Activated T-helper 1 cell treated with anti-CD3 and anti-CD28 coated beads, Interleukin-12 subunit alpha, Interleukin-12 subunit beta, Interleukin-2, Interleukin-4 antibody, amounts not matched to agents 30 ng/mL and 10 ng/mL and 1 ng/mL, durations not matched to agents 14 hours and 24 hours and 36 hours (primary cell): ENCODE measurements at places on chromosomes 7 and 10. TPM values are rescaled to one million over a fixed set of nuclear protein-coding genes. Genes with fewer than 3 reads are reported as not detected.

DNA sequence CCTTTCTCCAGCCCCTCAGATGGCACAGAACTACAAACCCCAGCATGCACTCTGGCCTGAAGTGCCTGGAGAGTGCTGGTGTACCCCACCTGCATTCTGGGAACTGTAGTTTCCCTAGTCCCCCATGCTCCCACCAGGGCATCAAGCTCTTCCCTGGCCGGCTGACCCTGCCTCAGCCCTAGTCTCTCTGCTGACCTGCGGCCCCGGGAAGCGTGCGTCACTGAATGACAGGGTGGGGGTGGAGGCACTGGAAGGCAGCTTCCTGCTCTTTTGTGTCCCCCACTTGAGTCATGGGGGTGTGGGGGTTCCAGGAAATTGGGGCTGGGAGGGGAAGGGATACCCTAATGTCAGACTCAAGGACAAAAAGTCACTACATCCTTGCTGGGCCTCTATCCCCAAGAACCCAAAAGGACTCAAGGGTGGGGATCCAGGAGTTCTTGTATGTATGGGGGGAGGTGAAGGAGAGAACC is 2.1 kb downstream of the NOS3 start:
- peaks cover 18% of the 10 kb centered on the region for H3K4me1 ChIP-seq
- peaks cover 10% of the 10 kb centered on the region for H3K27me3 ChIP-seq
- no peak overlapping the region for H3K27ac ChIP-seq
- DNase-seq = no peak

The COMTD1 gene
- 36.4 and 36.9 TPM in 2 replicates for total RNA-seq

The AMPH gene
- total RNA-seq = not detected in 2 replicates

DNA sequence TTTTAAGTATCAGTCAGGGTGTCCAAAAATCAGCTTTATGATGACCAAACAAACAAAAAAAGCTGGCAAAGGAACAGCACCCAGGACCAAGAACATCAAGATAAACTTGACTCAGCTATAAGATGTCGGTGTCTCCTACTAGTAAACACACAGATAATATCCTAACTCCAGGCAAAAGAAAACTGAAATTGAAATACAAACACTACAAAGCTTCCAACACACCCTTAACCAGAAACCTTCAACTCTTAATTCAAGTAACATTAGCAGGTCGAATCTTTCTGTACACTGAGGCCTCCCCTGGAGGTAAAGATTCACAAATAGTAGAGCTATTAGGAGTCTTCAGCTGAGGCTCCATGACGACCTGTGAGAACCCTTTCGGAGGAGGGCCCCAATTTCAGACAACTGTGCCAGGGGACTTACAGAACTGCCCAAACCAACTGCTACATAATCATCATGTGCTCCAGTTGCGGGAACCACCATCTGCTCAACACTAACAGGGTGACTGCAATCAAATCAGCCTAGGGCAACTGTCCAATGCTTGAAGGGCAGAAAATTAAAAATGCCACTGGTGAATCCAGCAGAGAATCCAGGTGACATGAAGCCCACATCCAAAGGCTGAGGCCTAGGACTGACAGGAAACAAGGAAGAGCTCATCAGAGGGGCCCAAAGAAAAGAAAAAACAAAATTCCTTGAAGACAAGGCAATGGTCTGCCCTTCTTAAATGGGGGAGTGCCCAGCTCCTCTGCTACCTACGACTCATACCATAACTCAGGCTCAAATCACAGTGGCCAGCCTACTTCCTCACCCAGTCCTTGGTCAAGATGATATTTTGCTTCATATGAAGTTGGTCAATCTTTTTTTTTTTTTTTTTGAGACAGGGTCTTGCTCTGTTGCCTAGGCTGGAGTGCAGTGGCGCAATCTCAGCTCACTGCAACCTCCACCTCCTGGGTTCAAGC is 20.0 kb downstream of the XPNPEP1 start:
- no peak for DNase-seq
- H3K4me1 ChIP-seq = peaks cover 73% of the 10 kb centered on the region
- no peaks in the 10 kb centered on the region for H3K27me3 ChIP-seq

The AGBL3 gene
- total RNA-seq = 1.5 and 1.9 TPM in 2 replicates

DNA sequence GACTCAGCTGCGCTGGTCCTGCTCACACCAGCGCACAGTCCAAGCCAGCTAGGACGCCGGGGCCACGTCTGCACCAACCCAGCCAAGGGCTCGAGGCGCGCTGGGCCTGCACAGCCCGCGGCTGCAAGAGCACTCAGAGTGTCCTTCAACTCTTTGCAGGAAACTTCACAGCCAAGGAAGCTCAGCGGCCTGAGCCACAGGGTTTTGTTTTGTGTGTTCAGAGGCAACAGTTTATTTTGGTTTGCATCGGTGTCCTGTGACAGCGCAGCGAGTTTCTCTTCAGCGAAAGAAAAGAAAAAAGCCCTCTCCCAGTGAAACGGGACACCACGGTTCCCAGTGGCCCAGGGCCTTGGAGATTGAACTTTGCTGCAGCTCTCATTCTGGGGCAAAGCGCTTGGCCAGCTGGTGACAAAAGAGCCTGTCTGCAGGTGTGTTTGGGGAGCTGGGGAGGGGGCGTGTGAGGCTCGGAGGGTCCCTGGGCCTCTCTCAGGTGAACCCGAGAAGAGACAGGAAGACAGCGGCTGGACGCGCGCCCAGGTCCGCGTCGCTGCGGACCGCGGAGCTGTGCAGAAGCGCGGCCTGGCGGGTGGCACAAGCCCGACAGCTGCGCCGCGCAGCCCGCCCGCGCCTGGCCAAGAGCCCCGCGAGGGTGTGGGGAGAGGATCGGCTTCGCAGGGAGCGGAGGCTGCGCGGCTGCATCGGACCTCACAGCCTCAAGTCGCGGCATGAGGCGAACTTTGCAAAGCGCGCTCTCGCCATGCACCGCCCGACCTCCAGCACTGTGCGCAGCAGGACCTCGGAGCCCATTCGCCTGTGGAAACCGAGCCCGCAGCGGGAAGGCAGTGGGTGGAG is 922 bp downstream of the CXCL12 start:
- no peak overlapping the region for H3K4me3 ChIP-seq
- no peaks in the 10 kb centered on the region for H3K4me1 ChIP-seq
- DNase-seq = no peak
- peaks cover 31% of the 10 kb centered on the region for H3K27me3 ChIP-seq

DNA sequence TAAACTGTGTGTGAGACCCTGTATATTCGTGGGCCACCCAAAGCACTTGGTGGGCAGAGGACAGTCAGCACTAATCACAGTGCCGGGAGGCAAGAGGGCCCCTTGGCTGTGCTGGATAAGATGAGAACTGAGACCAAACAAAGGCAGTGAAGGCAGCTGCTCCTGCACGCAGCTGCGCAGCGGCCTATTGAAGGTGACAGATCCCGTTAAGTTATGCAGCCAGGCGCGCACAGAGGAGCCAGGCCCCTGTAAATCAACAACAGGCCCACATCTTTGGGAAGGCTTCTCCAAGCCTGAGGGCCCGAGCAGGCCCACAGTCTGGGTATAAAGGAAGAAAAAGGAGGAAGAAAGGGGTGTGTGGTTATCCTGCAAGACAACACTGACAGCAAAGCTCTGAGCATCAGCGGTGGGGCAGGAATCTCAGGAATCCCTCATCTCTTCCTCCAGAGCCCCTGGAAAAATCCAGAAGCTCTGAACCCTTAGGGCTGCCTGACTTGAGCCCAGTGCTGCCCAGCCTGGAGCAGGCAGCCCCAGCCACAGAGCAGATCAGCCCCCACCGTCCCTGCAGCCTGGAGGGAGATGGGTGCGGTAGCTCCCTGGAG is 154.2 kb downstream of the ARHGAP12 start:
- no peak for DNase-seq
- no peaks in the 10 kb centered on the region for H3K4me1 ChIP-seq
- H3K27ac ChIP-seq = no peak overlapping the region
- peaks cover 3% of the 10 kb centered on the region for H3K27me3 ChIP-seq

- H3K27ac ChIP-seq = no peak overlapping the region
- no peaks in the 10 kb centered on the region for H3K4me1 ChIP-seq
- no peak for DNase-seq
- no peaks in the 10 kb centered on the region for H3K36me3 ChIP-seq
Measured at GRCh38 chr10:1521741-1522140, 215.6 kb downstream of the ADARB2 start.

The RHOBTB1 gene
- not detected in 2 replicates for total RNA-seq

GRCh38 chr10:69897432-69897831 is 95.7 kb downstream of the COL13A1 start:
- H3K27me3 ChIP-seq = peaks cover 1% of the 10 kb centered on the region
- DNase-seq = no peak
- H3K4me1 ChIP-seq = no peaks in the 10 kb centered on the region
- no peak overlapping the region for H3K4me3 ChIP-seq

DNA sequence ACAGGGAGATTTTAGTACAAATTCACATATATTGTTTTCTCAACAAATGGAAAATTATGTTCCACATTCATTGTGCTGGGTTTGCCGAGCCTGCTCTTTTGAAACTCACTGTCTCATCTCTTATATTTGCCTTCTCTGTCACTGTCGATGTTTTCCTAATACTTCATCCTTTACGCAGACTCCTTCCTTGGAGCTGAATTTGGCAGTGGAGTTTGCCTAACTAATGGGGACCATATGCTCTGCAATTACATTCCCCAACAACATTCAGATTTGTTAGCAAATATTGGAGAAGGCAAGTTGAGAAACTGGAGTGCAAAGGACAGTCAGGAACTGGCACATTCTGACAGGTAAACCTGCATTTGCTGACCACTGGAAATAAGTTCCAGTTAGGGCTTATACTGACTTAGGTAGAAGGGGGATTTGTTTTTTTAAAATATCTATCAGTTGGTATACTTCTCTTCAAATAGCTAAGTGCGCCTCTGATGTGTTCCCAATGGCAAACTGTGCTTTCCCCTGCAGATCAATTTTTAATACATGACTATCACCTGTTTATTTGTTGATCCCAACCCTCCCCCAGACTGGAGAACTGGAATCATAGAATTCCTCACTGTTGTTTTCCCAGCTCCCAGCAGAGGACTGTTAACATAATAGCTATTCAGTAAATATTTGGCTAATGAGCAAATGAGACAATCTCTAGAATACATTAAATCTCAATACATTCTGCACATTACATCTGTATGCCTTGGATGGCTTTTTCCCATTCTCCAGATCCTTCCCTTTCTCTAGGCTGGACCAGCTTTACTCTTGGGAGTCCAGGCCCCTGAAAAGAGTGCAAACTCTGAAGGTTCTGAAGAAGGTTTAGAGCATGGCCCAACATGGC is 769.3 kb downstream of the KCNMA1 start:
- no peak overlapping the region for H3K27ac ChIP-seq
- no peaks in the 10 kb centered on the region for H3K4me1 ChIP-seq
- H3K36me3 ChIP-seq = no peaks in the 10 kb centered on the region
- H3K27me3 ChIP-seq = no peaks in the 10 kb centered on the region

GRCh38 chr10:116769791-116770190 is 27.4 kb upstream of the HSPA12A start:
- no peak overlapping the region for H3K27ac ChIP-seq
- no peak overlapping the region for H3K4me3 ChIP-seq
- DNase-seq = no peak
- no peaks in the 10 kb centered on the region for H3K27me3 ChIP-seq
- no peaks in the 10 kb centered on the region for H3K4me1 ChIP-seq
- H3K36me3 ChIP-seq = no peaks in the 10 kb centered on the region

DNA sequence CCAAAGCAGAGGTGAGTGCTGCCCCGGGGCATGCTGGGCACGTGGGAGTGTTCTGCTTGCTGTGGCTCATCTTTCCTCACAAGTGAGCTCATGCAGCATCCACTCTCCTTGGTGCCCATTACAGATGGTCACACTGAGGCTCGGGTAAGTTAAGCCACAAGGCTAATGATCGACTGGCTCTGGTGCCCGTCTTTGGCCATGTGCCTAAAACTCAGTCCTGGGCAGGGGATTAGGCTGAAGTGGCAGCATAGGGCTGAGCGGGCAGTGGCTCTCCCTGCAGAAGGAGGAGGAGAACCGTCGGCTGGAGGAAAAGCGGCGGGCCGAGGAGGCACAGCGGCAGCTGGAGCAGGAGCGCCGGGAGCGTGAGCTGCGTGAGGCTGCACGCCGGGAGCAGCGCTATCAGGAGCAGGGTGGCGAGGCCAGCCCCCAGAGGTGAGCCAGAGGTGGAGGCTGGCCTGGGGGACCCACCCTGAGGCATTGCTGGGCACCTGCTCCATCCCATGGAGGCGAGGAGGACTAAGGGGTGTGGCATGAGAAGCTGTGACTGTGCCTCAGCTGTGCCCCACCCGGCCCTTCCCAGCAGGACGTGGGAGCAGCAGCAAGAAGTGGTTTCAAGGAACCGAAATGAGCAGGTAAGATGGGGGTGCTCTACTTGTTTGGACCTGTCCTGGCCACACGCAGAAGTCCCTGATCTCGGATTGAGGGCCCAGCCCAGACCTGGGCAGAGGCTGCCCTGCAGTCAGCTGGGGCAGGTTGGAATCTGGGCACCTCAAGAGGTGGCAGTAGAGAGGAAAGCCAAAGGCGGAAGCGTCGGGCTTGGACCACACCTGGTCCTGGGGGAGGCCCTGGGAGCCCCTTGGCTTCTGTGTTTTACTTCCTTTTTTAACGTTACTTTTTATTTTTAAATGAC is 7.3 kb downstream of the PGAM2 start:
- H3K4me1 ChIP-seq = no peaks in the 10 kb centered on the region
- DNase-seq = no peak
- H3K36me3 ChIP-seq = peaks cover 43% of the 10 kb centered on the region
- H3K27ac ChIP-seq = no peak overlapping the region

DNA sequence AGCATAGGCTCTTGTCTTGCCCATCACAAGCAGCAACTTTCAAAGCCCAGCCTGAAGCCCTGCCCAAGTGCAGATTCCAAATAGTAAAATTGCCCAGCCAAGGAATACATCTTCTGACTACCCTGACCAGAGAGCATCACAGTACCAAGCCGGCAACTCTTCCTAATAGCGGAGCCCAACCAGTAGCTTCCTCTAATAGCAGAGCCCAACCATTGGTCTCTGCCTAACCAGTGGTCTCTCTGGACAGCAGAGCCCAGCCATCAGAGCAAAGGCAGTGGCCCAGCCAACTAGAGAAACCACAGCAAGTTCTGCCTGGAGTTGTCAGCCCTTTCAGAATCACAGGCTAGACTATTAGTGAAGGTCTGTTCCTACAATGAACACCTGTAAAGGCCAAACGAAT is 285.6 kb downstream of the HGF start:
- H3K4me3 ChIP-seq = no peak overlapping the region
- DNase-seq = no peak
- no peak overlapping the region for H3K27ac ChIP-seq
- no peaks in the 10 kb centered on the region for H3K27me3 ChIP-seq

The NXPH1 gene
- total RNA-seq = not detected in 2 replicates

DNA sequence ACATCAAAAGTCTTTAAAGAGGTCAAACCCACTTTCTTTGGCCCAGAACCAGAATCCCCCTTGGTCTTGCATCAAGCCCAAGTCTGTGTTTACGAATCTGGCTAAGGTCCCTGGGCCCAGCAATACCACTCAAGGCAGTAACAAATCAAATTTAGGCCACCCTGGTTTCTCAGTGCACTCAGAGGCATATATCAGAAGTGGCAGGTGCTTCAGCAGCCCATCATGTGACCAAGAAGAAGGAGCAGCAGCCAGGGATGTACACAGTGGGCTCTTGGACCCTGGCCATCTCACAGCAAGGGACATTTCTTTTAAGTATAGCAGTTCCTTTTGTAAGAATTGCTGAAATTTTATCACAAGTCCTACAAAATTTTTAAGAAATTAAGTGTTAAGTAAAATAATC is 7.3 kb upstream of the SLC25A13 start:
- no peaks in the 10 kb centered on the region for H3K36me3 ChIP-seq
- DNase-seq = no peak
- no peaks in the 10 kb centered on the region for H3K4me1 ChIP-seq
- H3K27me3 ChIP-seq = peaks cover 3% of the 10 kb centered on the region
- no peak overlapping the region for H3K4me3 ChIP-seq

The FRA10AC1 gene
- 25.9 and 28.2 TPM in 2 replicates for total RNA-seq

- DNase-seq = no peak
- H3K27me3 ChIP-seq = no peaks in the 10 kb centered on the region
- H3K27ac ChIP-seq = no peak overlapping the region
Measured at GRCh38 chr10:59470570-59470969, 108.2 kb upstream of the FAM13C start.

The THSD7A gene
- total RNA-seq = not detected in 2 replicates
